SK-N-DZ (cell line): ENCODE measurements at places on chromosomes 1 and 21.
A peak's percentile ranks its signal among the peaks of the same experiment; 100 is the strongest.

DNA sequence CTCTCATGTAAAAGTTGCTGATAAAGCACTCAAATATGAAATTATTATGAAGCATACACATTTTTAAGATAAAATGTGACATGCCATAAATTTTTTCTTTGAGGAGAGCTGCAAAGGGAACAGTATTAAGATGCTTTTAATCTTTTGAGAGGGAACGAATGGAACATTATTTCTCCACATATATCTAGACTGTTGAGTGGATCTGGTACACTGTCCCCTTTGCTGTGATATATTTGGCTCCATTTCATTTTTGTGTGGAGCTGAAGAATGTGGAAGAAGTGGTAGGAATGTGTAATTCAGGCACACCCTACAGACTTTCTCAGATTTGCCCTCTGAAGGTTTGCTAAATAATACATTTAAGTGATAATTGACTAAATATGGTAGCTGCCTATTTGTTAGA is 31.7 kb downstream of the PGM1 start:
- DNase-seq, result no peak

DNA sequence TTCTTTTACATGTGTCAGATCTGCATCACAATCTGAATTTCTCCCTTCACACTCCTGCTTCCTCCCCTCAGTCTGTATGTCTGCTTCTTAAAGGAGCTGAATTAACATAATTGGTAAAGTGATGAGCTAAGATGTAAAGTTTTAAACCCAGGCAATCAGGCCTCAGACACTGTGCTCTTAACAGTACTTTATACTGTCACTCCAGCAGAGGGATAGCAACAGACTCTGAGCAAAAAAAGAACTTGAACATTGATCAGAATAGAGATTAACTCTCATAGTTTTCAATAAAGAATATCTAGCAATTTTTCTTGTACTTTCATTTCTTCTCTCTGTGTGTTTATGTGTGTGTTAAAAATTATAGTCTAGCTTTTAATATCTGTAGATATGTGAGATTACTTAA is 110.3 kb downstream of the DUSP10 start:
- DNase-seq, result no peak

- DNase-seq, result no peak
Measured at GRCh38 chr1:172761581-172762486, 102.9 kb downstream of the FASLG start.

DNA sequence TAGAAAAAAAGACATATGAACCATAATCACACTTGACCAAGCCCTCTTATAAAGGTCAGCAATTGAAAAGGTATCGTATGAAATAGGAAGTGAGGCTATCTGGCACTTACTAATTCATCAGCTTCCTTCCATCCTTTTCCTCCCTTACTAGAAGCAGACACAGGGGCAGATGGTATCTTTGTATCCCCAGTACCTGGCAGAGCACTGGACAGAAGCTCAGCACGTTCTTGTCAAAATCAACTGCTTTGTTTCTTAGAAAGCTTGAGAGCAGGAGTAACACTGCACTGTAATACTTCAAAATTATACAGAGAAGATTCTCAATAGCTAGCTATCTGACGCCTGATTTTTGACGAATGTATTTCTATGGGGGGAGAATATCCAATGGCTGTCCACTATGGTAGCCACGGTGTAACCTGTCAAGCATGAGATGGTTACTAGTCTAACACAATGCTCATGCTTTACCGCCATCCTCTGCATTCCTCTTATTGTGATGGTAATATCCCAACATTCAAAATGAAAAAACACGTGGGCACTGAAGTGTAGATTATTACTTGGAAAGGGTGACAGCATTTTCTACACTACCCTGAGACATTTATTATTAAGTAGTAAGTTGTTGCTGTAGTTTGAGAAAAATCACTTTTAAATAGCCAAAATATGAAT is 175.6 kb downstream of the SIPA1L2 start:
- no peak for DNase-seq

- DNase-seq, result peak; percentile 99
Measured at GRCh38 chr1:188170411-188170810, 1341.7 kb downstream of the PLA2G4A start.

DNA sequence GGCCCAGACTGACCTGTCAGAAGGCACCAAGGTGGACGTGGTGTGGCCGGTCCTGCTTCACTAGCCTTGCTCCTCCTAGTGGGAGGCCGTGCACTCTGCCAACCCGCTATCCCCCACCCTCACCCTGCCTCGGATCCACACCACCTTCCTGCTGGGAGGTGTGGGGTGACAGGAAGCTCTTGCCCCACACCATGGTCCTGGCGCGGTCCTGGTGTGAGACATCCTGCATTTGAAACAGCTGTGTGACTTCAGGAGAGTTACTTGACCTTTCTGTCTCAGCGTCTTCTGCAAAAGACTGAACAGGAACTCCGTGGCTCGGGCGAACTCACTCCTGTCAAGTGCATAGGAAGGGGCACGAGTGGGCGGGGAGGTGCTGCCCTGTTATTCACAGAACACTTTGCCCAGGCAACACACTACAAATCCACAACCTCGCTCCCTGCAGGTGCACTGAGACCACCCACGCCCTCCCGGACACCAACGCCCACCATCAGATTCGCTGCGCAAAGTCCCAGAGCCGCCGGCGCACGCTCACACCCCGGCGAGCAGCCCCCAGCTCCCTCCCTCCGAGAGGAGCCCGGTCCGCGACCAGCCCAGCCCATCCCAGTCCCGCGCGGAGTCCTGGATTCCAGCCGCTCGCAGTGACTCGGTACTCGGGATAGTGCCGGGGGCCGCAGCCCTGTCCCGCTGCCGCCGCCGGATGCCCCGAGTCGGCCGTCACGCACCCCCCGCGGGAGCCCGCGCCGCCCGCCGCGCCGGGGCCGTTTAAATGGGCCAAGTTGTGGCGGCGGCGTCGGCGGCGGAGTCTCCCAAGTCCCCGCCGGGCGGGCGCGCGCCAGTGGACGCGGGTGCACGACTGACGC is at the start of gene SAMD11:
SAMD11 (plus strand) TSS at position 793 of the 860 bp plus-strand sequence. CDS start 509 bp downstream, outside the sequence.
- DNase-seq, result peak; percentile 83

DNA sequence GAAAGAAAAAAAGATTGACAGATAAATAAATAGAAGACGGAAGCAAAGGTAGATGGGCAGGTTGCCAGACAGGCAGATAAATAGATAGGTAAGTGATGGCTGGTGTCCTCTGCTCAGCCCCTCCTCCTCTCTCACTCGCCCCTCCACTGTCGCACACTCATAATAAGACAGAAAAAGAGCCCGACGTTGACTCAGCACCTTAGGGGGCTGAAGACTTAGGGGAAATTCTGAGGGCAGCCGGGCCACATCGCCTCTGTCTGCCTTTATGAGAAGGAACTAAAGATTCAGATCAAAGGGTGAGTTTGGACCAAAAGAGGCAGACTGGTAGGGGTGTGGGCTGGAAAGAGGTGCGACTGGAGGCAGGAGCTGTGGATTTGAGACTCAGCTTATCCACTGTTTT is 158.1 kb upstream of the IGSF21 start:
- DNase-seq, result no peak

DNA sequence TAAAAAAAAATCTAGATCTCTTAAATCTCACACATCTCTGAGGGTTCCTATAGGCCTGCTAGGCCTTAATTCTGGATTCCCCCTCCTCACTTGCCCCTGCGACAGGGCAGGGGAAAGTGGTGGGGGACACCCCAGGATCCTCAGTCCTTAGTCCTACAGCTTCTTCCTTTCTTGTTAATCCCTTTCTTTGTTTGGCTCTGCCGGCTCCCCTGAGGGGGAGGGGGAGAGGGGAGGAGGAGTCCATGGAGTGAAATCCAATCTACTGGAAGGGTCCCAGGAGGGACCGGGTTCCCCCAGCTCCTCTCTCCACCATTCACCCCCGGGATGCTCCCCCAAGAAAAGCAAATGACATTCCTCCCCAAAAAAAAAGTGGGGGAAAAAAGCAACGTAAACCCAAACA is 8.5 kb downstream of the MEX3A start:
- no peak for DNase-seq

- DNase-seq, result no peak
Measured at GRCh38 chr1:9654834-9655723, 3.5 kb downstream of the PIK3CD start.

- peak; percentile 31 for DNase-seq
Measured at GRCh38 chr1:14148526-14148925, 448.5 kb downstream of the PRDM2 start.

DNA sequence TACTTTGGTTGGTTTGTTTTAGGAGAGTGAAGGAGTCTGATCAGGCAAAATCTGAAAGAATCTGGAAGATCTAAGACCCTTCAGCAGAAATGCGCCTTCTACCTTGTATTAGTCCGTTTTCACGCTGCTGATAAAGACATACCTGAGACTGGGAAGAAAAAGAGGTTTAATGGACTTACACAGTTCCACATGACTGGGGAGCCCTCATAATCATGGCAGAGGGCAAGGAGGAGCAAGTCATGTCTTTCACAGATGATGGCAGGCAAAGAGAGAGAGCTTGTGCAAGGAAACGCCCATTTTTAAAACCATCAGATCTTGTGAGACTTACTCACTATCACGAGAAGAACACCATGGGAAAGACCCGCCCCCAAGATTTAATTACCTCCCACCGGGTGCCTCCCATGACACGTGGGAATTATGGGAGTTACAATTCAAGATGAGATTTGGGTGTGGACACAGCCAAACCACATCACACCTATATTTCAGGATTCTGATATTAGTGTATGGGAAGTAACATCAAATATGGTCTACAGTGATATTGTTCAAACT is 99.3 kb downstream of the GLUL start:
- DNase-seq, result no peak

GRCh38 chr1:30668546-30669327 is 54.6 kb downstream of the MATN1 start:
- DNase-seq, result no peak

- no peak for DNase-seq
Measured at GRCh38 chr1:24055681-24056080, 56.3 kb downstream of the MYOM3 start.

DNA sequence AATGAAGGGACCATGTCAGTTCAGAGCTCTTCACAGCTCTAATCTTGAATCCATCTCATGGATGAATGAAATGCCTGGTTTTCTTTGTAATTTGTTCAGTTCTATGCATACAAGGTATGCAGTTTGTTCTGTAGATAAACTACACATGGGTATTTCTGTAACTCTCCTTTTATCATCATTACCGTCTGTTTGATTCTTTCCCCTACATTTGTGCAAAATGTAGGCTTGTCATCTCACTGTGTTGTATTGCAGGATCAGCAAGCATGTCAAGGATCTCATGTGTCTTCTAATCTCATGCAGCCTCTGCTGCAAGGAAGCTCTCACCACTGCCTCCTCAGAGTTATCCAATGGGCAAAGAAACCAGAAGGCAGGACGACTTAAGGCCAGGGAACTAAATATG is 79.3 kb downstream of the OLFML2B start:
- DNase-seq, result no peak

- DNase-seq, result no peak
Measured at GRCh38 chr1:158022554-158023312, 29.3 kb downstream of the KIRREL1 start.

- no peak for DNase-seq
Measured at GRCh38 chr1:222373216-222373615, 174.7 kb downstream of the HHIPL2 start.
